CD4-positive, alpha-beta T cell treated with Interleukin-17A for 1 hour (primary cell): ENCODE measurements at places on chromosomes 4 and X.

GRCh38 chr4:153159728-153160221 is 44.5 kb upstream of the TRIM2 start:
- DNase-seq = no peak

GRCh38 chr4:56388306-56388705 is 1.0 kb upstream of the AASDH start:
- no peak for DNase-seq

DNA sequence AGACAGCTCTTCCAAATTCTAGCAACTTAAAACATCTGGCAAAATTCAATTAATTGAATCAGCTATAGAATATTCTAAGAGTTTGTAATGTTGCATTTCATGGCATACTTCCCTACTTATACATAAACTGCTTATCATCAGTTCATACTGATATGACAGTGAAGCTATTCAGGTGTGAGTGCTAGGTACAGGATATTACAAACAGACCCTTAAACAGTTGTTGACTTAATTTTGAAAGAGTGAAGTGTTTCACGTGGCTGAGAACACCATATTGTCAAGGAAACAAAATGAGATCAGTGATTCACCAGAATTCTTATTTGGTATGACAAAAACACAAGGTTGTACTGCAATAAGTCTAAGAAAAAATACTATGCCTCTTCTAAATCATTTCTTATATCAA is 27.4 kb downstream of the CENPU start:
- DNase-seq = no peak

DNA sequence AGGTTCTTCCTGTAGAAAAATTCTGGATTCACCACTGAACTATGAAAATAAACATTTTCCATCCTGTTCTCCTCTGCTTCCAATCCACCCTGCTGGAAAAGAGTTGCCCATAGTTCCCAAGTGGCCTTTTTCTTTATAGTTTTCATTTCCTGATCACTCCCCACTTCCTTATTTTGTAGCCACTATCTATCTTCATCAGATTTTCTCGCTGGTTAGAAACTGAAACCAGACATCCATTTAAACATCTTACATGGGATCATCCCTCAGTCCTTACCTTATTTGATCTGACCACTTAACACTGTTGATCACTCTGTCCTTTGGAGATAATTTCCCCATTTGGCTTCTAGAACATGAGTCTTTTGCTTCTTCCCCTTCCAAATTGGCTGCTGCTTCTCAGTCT is 42.2 kb upstream of the SCOC start:
- no peak for DNase-seq

DNA sequence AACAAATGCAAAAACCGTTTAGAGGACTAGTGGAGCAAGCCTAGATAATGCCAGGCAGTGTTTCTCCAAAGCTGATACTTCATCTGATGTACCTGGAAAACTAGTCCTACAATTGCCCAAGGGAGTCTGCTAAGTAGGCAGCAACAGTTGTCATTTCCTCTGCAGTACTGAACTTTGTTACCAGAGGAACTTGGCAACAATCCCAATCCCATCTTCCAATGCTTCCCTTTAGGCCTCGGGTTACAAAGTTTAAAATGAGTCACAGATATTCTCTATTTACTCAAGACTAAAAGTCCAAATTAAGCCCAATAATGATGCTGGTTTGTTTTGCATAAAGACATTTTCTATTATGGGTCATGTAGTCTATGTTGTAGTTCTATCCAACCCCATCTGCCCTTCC is 120.0 kb upstream of the GLRA2 start:
- no peak for DNase-seq

- no peak for DNase-seq
These were observed 23.1 kb downstream of the BANK1 start for GRCh38 chr4:101813604-101814003.

- DNase-seq = no peak
These were observed 157.1 kb upstream of the LNX1 start for GRCh38 chr4:53748328-53748772.

DNA sequence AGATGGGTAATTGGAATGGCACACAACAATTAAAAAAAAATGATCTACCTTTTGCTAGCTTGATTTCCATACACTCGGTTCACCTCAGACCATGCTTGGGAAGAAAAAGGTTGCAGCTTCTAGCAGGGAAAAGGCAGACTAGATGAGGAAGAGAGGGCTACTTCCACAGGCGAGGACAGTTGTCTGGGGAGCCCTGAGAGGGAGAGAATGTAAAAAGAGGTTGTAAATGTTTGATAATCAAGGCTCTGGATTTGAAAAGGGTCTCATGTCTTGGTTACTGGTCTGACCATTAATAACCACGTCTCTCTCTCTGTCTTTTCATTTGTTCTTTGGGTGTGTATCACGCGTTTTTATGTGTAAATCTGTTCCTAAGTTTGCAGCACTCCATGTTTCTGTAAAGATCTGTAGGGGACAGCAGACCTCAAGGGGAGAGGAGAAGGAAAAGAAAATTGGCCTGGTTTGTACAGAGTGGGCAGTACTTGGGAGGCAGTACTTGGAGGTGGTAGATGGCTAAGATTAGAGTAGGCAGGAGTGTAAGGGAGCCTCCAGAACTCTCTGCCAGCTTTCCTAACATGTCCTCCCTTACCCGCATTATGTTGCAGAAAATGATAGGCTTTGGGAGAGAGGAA is 750 bp downstream of the ARMCX5 start:
- DNase-seq = peak; percentile 2

DNA sequence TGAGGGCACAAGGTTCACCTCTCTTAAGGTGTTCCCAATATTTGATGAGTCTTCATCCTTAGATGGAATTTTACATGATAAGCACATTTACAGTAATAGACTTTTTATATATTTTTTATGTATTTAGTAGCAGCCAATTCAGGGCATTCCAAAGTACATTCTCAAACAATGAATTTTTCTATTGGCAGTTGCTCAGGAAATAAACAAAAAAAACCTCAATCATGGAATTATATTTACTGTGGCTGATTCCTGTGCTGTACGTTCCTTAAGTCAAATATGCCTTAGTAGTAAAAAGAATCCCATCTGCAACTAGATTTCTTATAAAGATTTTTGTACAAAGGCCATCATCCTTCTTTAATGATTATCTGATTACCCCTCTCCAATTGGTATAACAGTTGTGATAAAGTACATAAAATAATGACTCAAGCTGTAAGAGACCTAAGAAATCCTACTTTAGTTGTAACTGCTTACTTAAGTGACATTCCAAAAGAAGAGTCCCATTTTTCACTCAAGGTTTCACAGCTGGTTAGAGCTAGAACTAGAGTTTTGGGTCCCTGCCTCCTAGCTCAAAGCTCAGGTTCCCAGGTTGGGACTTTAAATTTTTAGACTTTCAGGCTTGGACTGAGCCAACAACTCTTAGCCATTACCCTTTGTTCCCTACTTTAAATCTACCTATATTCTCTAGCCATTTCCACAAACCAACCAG is 152.7 kb downstream of the FHIP1A start:
- no peak for DNase-seq

- DNase-seq = no peak
These were observed 1800.8 kb upstream of the PCDH10 start for GRCh38 chr4:131348263-131348662.

GRCh38 chr4:43682551-43682950 is 766.1 kb downstream of the KCTD8 start:
- no peak for DNase-seq

DNA sequence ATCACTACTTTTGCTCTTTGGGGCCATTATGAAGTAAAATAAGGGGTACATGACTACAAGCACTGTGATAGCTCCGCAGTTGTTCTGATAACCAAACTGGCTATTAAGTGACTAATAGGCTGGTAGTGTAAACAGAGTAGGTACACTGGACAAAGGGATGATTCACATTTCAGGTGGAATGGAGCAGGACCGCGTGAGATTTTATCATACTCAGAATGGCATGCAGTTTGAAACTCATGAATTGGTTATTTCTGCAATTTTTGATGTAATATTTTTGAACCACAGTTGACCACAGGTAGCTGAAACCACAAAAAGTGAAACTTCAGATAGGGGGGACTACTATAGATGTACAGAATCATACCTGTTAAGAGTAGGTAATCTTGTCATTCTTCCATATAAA is 55.8 kb downstream of the PAK3 start:
- no peak for DNase-seq

- DNase-seq = no peak
These were observed 440.1 kb upstream of the SMIM31 start for GRCh38 chr4:164313853-164314252.
